H7 (cell line): ENCODE measurements at places on chromosomes 6 and 20. TPM values are rescaled to one million over a fixed set of nuclear protein-coding genes. Genes with fewer than 3 reads are reported as not detected.
A peak's percentile ranks its signal among the peaks of the same experiment; 100 is the strongest.

DNA sequence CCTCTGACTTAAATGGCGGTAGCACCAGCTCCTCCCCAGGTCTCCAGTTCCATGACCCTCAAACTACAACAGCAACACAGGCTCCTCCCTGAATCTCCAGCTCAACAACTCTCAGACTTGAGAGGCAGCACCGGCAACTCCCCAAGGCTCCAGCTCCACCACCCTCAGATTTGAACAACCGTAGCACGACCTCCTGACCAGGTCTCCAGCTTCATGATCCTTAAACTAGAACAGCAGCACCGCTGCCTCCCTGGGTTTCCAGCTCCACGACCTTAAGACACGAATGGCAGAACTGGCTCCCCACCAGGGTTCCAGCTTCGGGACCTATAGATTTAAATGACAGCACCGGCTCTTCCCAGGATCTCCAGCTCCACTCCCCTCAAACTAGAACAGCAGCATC is 325.8 kb downstream of the PREX1 start:
- DNase-seq: no peak

DNA sequence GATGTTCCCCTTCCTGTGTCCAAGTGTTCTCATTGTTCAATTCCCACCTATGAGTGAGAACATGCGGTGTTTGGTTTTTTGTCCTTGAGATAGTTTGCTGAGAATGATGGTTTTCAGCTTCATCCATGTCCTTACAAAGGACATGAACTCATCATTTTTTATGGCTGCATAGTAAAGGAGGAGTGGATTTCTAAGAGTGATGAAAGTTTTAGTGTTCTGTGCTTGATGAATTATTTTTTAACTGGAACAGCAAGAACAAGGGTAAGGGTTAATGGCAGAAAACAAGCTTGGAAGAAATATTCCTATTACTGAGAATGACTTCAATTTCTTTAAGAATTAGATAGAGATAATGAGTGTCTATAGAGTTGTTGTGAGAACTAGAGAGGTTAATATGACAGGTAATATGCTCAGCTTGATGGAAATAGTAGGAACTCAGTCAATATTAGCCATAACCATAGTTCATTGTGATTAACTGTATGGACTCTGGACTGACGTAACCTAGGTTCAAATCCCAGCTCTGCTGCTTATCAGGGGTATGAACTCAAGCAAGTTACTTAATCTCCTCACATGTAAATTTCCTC is 190.0 kb downstream of the RPS12 start:
- no peak for DNase-seq

- no peak for DNase-seq
These were observed 187.8 kb upstream of the JAG1 start for GRCh38 chr20:10861619-10862018.

DNA sequence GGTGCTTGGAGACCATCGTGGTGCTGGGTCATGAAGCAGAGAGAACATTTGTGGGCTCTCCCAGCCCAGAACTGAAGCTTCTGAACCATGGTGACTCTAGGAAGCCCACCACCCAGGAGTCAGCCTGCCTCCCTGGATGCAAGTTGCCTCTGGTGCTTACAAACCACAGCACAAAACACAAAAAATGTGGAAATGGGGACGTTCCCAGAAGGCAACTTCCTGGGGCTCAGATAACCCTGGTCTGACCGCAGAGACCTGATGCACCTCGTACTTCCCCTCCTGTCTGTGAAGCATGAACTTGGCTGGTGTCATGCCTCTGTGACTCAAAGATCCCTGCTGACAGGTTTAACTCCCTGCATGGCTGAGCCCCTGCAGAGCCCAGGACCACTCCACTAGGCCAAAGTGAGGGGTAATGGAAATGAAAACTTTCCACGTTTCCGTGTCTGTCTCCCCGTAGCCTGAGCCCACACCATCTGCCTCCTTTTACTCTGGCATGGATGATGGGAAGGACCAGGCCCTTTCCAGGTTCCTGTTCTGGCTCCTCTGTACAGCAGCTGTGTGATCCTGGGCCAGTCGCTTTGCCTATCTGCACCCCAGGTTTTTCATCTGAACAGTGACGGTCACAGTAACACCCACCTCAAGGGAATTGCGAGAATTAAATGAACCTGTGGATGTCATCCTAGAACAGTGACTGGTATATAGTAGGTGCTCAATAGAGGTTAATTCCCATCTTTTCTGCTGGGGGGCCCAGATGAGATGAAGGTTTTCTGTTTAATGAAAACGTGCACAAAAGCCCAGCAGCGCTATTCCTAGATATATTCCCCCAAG is 57.7 kb downstream of the PPP1R16B start:
- no peak for DNase-seq

GRCh38 chr6:158205169-158205944 is 37.2 kb downstream of the GTF2H5 start:
- DNase-seq: peak; percentile 74

DNA sequence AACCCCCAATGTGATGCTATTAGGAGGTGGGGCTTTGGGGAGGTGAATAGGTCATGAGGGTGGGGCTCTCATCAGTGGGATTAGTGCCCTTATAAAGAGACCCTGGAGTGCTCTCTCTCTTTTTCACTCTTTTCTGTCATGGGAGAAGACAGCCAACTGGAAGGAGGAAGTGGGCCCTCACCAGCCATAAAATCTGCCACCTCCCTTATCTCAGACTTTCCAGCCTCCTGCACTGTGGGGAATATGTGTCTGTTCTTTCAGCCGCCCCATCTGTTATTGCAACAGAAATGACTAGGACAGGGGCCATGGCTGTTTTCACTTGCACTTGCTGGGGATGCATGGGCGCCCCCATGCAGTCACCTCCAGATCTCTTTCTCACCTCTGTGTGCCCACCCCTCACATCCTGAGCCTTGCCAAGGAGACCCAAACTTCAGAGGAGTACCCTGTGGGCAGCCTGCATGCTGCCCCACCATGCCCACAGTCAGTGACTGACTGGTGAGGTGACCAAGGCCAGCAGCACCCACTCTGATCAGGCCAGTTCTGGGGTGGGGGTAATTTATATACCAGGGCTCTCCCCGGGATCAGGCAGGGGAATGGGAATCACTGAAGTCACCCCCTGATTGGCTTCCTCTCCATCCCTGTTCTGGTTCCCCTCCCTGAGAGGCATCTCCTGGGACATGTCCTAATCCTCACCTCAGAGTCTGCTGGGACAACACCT is 118.4 kb downstream of the ANKRD60 start:
- DNase-seq: no peak

SDCBP2 gene
- total RNA-seq: 1.1 and 1.9 TPM in 2 replicates

PLG gene
- total RNA-seq: not detected in 2 replicates

TUBB2B gene
- 1,817 and 1,848 TPM in 2 replicates for total RNA-seq

BPIFB2 gene
- not detected in 2 replicates for total RNA-seq

KHDC1L gene
- 0.28 TPM in 1 of 2 replicates, not detected in the other for total RNA-seq

AGER gene
- 2.2 and 2.8 TPM in 2 replicates for total RNA-seq
